ENCODE measurements at places on chromosomes 4 and X.

- no peak for DNase-seq
These were observed 2029.9 kb upstream of the AGA start for GRCh38 chr4:179472164-179472563.

GRCh38 chrX:83077606-83078005, 430.5 kb upstream of the POU3F4 start:
- DNase-seq, result no peak

GRCh38 chr4:31645236-31645635, 925.1 kb downstream of the PCDH7 start:
- no peak for DNase-seq

GRCh38 chr4:23500894-23501449, 388.9 kb downstream of the PPARGC1A start:
- DNase-seq, result no peak

- no peak for DNase-seq
These were observed 129.1 kb upstream of the LDB2 start for GRCh38 chr4:17027495-17027894.

DNA sequence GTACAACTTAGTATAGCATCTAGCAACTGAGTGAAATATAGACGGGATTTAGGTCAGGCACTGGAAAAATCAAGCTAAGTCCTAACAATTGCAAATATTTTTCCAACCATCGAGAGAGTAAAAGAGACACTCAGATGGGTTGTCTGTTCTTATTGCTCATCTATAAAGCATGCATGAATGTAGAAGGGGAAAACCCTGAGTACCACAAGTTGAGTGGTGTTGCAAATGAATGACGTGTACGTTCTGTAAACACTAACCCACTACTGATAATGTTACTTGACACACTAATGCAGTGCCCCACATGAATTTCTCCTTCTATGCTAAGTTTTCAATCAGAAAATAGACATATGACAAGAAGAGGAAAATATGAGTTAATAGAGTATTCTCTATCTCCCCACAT, 211.2 kb downstream of the COX18 start:
- no peak for DNase-seq

GRCh38 chrX:150036181-150036580, 97.9 kb upstream of the EOLA2 start:
- no peak for DNase-seq

- DNase-seq, result no peak
These were observed 5.3 kb upstream of the STBD1 start for GRCh38 chr4:76301068-76301774.

DNA sequence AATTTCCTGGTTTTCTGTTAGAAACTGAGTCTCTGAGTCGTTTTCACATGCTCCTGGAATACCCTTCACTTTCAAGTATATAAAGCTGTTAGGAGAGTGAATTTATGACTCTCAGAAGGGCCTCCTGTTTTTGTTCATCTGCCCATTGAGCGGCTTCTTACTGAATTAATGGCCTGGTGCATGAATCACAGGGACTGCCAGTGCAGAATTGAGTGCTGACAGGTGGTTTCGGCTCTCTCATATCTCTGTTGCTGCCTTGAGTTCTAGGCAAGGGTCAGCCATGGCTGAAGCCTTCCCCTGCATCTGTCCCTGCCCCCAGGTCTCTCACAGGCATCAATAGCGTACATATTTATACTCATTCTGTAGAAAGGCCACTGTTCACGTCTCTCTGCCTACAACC, 22.7 kb upstream of the SEPSECS start:
- DNase-seq, result no peak

GRCh38 chr4:123018396-123018775, 96.0 kb upstream of the NUDT6 start:
- DNase-seq, result no peak

- DNase-seq, result no peak
These were observed 215.8 kb downstream of the PACRGL start for GRCh38 chr4:20916106-20916505.

DNA sequence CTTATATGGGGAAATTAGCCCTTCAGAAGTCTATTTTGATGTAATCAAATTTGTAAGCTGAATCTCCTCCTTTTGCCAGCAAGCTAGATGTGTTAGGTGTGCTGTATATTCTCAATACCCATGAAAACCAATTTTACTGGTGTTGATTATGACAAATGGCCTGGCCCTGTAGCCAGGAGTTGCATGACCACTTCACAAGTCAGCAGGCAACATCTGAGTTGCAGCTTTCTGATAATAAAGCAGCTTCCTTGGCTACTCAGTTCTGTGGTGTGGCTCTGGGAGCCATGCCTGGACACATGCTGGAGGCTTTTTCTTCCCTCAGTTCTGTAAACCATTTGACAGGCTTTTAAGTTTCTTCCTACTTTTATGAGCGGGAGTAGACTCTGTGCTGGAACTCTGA, 154.1 kb upstream of the CXCL13 start:
- DNase-seq, result no peak

DNA sequence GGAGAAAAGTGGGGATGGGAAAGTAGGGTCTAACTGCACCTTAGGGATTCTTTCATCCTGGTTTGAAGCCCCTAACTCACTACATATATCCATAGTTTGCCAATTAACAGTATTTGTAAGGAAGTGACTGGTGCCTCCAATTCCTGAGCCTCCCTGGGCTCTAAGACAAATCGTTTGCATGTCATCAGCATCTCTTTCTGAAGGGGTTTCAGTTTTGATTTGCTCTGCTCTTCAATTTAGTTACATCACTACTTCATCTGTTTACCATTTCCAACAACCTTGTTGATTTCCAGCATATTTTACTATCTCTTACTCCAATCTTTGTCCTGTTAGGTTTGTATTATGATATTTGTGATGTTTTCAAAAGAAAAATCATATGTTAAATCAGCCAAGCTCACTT, 15.5 kb upstream of the DDX60 start:
- no peak for DNase-seq

Measured in cortex of kidney (tissue), 1 donor.